Activated T-cell treated with anti-CD3 and anti-CD28 coated beads, Interleukin-2, amount 50 U/mL, for 1 hour (primary cell): ENCODE measurements at places on chromosomes 6 and 20.

DNA sequence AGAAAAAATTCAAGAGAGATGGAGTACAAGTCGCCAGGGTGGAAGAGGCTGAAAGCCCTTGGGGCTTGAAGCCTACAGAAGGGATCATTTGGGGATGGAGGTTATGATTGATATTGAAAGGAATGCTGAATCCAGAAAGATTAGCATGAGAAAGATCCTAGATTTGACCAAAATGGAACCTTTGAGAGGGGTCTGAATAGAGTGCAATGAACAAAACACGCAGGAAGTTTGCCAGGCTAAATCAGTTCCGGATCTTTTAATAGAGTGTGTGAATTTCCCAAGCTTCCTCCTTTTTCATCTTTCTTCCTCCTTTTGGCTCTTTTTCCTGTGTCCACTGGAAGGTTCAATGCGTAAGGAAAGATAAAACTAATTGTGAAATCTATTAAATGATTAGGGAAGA is 15.3 kb downstream of the IPCEF1 start:
- DNase-seq = no peak

DNA sequence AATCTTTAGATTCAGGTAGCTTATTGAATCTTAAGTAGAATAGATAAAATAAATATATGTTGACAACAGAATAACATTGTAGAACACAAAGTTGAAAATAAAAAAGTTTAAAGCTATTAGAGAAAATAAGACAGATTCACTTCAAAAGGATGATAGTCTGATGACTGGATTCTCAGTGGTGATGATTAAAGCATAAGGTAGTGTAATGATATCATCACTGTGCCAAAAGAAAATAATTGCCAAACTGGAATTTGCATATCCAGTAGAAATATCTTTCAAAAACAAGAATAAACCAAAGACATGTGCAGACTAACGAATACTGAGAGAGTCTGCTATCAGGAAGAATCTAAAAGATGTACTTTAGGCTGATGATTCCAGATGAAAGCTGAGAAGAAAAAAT is 30.2 kb downstream of the ENPP1 start:
- DNase-seq = no peak

DNA sequence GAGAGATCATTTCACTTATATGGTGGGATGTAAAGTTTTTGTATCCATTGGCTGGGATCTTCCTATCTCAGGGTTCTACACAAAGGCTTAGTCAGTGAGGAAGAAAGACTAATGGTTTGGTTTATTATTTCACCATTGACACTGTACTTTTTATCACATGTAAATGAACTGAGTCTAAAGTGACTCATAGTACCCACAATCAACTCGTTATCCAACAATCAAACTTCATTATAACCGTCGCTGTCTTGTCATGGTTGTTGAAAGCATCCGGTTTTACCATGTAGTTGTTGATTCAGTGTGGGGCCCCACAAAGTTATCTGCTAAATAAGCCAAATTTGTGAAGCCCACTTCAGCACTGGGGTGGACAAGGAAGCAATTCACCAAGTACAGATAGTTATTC is 55.8 kb upstream of the MTRF1L start:
- no peak for DNase-seq

- no peak for DNase-seq
Observed at GRCh38 chr6:149224399-149224798, 93.1 kb upstream of the TAB2 start.

- peak; percentile 41 for DNase-seq
Observed at GRCh38 chr20:44745598-44746366, at the start of gene KCNK15. TSS of gene KCNK15 (plus strand) at chr20:44745865. CDS start at chr20:44745911, 46 bp downstream.

GRCh38 chr6:14635195-14635594 is 517.6 kb downstream of the CD83 start:
- DNase-seq = no peak

GRCh38 chr6:5464099-5464885 is 203.0 kb downstream of the FARS2 start:
- DNase-seq = no peak

GRCh38 chr6:55445648-55446204 is 118.5 kb downstream of the GFRAL start:
- DNase-seq = no peak

GRCh38 chr6:85394853-85395538 is 54.9 kb upstream of the NT5E start:
- DNase-seq = no peak

DNA sequence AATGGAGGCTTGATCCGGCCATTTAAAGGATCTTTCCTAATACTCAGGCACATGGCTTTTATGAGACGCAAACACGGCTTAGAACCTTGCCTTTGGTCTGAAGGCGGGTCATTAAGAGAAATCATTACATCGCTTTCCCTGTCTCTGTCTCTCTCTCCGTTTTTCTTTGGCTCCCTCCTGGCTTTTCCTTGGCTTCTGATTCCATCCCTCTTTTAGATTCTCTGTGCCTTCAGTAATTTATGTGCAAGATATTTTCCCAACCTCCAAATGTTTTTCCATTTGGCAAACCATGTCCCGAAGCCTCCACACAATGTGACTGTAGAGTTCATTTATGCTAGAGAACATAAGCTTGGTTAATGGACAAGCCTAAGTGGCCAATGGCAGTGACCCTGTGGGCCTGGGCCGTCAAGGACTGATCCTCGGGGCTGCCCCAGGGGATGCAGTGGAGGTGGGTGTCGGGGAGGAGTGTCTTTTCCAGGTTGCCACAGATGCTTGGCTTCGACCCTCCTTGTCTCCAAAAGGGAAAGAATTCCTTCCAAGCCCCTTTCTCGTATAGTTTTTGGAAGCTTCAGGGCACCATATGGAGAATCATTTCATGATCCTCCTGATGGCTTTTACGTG is 157.0 kb downstream of the SCML4 start:
- DNase-seq = no peak

DNA sequence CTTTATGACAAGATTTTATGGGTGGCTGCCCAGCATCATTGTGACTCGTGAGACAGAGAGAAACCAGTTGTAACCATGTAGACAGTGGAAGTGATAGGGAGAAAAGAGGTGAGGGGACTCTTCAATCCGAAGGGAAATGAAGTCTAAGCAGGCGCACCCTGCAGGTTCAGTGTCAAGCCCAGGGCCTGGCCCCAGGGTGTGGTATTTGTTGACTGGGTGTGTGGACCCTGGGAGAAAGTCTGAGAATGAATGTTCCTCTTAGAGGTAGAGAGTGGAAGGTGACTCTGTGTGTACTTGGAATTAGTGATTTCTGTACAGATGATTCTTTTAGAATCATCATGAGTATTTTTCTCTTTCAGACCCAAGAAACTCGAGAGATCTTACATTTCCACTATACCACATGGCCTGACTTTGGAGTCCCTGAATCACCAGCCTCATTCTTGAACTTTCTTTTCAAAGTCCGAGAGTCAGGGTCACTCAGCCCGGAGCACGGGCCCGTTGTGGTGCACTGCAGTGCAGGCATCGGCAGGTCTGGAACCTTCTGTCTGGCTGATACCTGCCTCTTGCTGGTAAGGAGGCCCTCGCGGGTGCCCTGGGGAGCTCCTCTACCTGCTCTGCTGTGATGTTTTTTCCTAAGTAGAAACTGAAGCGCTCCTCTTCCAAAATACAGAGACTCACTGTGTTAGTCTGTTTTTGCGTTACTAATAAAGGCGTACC is 68.0 kb downstream of the PTPN1 start:
- no peak for DNase-seq
